ENCODE measurements at places on chromosomes 7 and 10.

- DNase-seq: no peak
- H3K27ac ChIP-seq: no peak overlapping the region
- H3K27me3 ChIP-seq: peaks cover 73% of the 10 kb centered on the region
- peaks cover 24% of the 10 kb centered on the region for H3K4me1 ChIP-seq
- no peaks in the 10 kb centered on the region for H3K36me3 ChIP-seq
- H3K4me3 ChIP-seq: no peak overlapping the region
These were observed 260.4 kb upstream of the NFE2L3 start for GRCh38 chr7:25891591-25891990.

- H3K27me3 ChIP-seq: no peaks in the 10 kb centered on the region
- DNase-seq: no peak
- H3K4me1 ChIP-seq: no peaks in the 10 kb centered on the region
- H3K36me3 ChIP-seq: no peaks in the 10 kb centered on the region
- H3K4me3 ChIP-seq: no peak overlapping the region
- no peak overlapping the region for H3K27ac ChIP-seq
These were observed 181.7 kb downstream of the HECW1 start for GRCh38 chr7:43294080-43294630.

DNA sequence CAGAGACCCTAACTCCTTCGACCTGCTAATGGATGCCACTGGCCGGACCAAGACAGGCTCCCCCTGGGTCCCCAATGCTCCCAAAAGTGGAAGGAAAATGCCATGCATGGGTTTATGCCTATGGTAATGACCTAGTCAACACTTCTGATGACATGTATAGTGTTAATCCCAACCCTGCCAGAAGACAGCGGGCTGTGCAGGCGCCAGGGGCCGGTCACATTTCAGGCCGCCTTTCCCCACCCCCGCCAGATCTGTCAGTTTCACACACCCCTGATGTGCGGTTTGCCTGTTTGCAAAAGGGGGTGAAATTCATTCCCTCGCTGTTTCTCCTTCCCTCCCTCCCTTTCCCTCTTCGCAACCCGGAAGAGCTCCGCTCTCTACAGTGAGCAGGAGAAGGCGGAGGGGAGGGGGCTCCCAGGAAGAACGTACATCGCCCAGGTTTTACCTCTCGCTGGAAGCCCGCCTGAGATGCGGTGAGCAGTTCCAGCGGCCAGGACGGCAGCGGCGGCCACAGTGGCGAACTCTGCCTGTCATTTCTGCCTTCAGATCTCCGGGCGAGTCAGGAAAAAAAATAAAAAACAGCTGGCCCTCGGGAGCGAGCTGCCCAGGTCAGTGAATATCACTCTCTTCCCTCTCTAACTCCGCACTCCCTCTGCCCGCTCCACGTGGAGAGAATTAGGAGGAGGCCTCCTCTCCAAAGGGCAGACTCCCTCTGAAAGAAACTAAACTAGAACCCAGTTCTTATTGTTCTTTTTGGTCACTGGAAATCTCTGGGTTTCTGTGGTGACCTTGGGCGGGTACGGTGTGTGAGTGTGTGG is 9.4 kb upstream of the GATA3 start:
- peak overlapping the region; percentile 38 for H3K4me3 ChIP-seq
- no peak overlapping the region for H3K27ac ChIP-seq
- peaks cover 5% of the 10 kb centered on the region for H3K4me1 ChIP-seq

GRCh38 chr7:130371046-130371445 is 9.2 kb upstream of the CPA1 start:
- DNase-seq: no peak
- H3K27ac ChIP-seq: no peak overlapping the region
- H3K27me3 ChIP-seq: no peaks in the 10 kb centered on the region

GRCh38 chr10:13152296-13152695 is 9.1 kb upstream of the MCM10 start:
- H3K27ac ChIP-seq: no peak overlapping the region
- no peaks in the 10 kb centered on the region for H3K36me3 ChIP-seq
- no peak overlapping the region for H3K4me3 ChIP-seq
- DNase-seq: no peak
- no peaks in the 10 kb centered on the region for H3K4me1 ChIP-seq

- no peaks in the 10 kb centered on the region for H3K4me1 ChIP-seq
- no peak within 1 kb of the TSS for H3K4me3 ChIP-seq
- no peaks in the 10 kb centered on the region for H3K36me3 ChIP-seq
- no peak for DNase-seq
- no peaks in the 10 kb centered on the region for H3K27me3 ChIP-seq
These were observed at the start of gene TUBAL3 for GRCh38 chr10:5404208-5405041. TSS of gene TUBAL3 (minus strand) at chr10:5404828. CDS start at chr10:5404792, 36 bp downstream.

DNA sequence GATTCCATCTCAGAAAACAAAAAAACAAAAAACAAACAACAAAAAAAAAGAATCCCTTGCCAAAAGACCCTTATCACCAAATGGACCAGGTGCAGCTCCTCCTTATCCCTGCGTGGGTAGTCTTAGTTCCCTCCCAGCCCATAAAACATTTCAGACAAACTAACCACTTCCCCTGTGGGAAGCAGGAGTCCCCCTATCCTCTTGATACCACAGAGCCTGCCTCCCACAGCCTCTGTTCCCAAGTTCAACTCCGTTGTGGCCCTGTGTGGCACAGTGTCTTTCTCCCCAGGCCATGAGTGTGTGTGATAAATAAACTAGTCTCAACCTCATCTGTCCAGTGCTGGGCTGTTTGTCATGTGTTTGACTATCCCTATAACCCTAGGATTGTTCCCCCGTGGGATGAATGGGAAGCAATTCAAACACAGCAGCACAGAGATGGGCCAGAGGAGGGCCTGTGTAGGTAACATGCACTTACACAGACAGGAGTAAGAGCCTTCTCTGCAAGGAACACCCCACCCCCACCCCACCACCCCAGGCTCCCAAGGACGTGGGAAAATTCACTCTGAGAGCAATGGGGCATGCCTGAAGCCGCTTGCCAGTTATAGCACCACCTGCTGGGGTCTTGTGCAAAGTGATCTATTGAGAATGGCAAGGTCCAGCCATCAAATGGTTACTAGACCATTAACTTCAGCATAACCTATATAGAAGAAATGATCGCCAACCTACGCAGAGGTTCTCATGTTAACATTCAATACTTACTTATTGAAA is 147.1 kb upstream of the GHITM start:
- no peak for DNase-seq
- H3K4me3 ChIP-seq: no peak overlapping the region
- H3K4me1 ChIP-seq: peaks cover 9% of the 10 kb centered on the region
- no peaks in the 10 kb centered on the region for H3K27me3 ChIP-seq

GRCh38 chr7:103685646-103686045 is 239.6 kb upstream of the SLC26A5 start:
- no peak overlapping the region for H3K27ac ChIP-seq
- no peaks in the 10 kb centered on the region for H3K4me1 ChIP-seq
- no peaks in the 10 kb centered on the region for H3K36me3 ChIP-seq

DNA sequence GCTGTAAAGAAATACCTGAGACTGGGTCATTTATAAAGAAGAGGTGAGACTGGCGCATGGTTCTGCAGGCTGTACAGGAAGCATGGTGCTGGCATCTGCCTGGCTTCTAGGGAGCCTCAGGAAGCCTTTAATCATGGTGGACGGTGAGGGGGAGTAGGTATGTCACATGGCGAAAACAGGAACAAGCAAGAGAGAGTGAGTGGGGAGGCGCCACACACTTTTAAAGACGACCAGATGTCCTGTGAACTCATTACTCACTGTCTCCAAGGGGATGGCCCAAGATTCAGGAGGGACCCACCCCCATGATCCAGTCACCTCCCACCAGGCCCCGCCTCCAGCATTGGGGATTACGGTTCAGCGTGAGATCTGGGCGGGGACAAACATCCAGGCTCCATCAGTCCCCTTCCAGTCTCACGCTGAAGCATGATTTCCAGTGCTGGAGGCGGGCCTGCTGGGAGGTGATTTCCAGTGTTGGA is 3.2 kb downstream of the ZNF316 start:
- H3K27me3 ChIP-seq: no peaks in the 10 kb centered on the region
- peak; percentile 23 for DNase-seq
- H3K4me1 ChIP-seq: peaks cover 45% of the 10 kb centered on the region

DNA sequence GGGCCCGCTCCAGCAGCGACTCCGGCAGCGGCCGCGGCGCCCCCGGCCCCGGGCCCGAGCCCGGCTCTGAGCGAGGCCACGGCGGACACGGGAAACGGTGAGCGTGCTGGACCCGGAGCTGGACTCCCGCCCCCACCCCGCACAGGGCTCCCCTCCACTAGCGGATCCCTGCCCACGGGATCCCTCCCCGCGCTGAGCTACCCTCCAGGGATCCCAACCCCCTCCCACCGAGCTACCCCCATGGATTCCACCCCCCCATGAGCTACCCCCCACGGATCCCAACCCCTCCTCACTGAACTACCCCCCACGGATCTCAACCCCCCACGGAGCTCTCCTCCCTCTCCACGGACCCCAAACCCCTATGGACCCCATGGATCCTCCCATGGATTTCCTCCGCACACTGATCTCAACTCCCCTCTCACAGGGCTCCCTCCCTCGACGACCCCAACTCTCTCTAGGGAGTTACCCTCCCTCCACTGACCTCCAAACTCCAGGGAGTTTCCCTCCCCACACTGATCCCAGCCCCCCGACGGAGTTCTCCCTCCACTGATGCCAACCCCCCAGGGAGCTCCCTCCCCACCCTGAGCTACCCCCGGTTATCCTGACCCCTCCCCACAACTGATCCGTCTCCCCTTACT is 20.6 kb upstream of the HSPB1 start:
- peaks cover 17% of the 10 kb centered on the region for H3K4me1 ChIP-seq
- H3K27ac ChIP-seq: no peak overlapping the region
- H3K36me3 ChIP-seq: no peaks in the 10 kb centered on the region
- peaks cover 54% of the 10 kb centered on the region for H3K27me3 ChIP-seq
- no peak overlapping the region for H3K4me3 ChIP-seq

GRCh38 chr10:15189133-15189885 is 20.8 kb upstream of the NMT2 start:
- H3K4me1 ChIP-seq: no peaks in the 10 kb centered on the region
- peak; percentile 46 for DNase-seq
- H3K27ac ChIP-seq: no peak overlapping the region

DNA sequence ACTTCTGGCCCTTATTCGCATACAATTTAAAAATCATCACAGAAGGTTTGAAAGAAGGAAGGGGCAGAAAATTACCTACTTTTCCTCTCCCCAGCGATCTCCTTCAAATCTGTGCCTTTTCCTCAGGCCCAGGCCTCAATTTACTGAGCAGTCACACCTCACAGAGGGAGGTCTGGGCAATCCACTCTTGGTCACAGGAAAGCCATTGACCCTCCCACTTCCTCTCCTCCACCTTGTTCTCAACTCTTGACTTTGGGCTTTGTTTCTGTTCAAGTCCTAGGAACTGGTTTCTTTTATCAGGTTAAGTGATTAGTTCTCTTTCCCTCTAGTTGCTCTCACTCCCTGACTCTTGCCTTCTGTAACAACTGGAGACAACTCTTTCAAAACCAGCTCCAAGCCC is 37.0 kb upstream of the ATRNL1 start:
- no peaks in the 10 kb centered on the region for H3K4me1 ChIP-seq
- no peaks in the 10 kb centered on the region for H3K27me3 ChIP-seq
- no peaks in the 10 kb centered on the region for H3K36me3 ChIP-seq
- no peak overlapping the region for H3K4me3 ChIP-seq
